ENCODE measurements at places on chromosomes 1 and 21. TPM values are rescaled to one million over a fixed set of nuclear protein-coding genes. Genes with fewer than 3 reads are reported as not detected.

The SLC2A1 gene
- 107 TPM for total RNA-seq

The PALMD gene
- total RNA-seq: not detected

The TMEM82 gene
- total RNA-seq: not detected

The NCMAP gene
- total RNA-seq: not detected

The FAM151A gene
- total RNA-seq: not detected

The NUDT4B gene
- 11.0 TPM for total RNA-seq

The CDC42BPA gene
- total RNA-seq: 16.6 TPM

The C1orf116 gene
- 0.15 TPM for total RNA-seq

The TNFSF4 gene
- 15.5 TPM for total RNA-seq

The FH gene
- 128 TPM for total RNA-seq

The KRTAP12-2 gene
- not detected for total RNA-seq

The CELA2A gene
- not detected for total RNA-seq

The OR2L2 gene
- total RNA-seq: not detected

The C1orf141 gene
- total RNA-seq: not detected

The RGL1 gene
- 6.2 TPM for total RNA-seq

The SPTA1 gene
- total RNA-seq: not detected

The GPR153 gene
- total RNA-seq: 3.0 TPM

The CHRM3 gene
- total RNA-seq: not detected

The RASSF5 gene
- 0.89 TPM for total RNA-seq

The DISP3 gene
- total RNA-seq: not detected

The RNASEL gene
- total RNA-seq: 2.9 TPM

The CASQ1 gene
- total RNA-seq: 0.15 TPM

The CYYR1 gene
- 3.9 TPM for total RNA-seq

The HSD11B1 gene
- 20.5 TPM for total RNA-seq

The LMX1A gene
- total RNA-seq: not detected

The ICOSLG gene
- under 0.01 TPM for total RNA-seq

Data from bronchus fibroblast of lung (primary cell).